Sciatic nerve (tissue), 2 donors: ENCODE measurements at places on chromosomes 2 and 18. TPM values are rescaled to one million over a fixed set of nuclear protein-coding genes. Genes with fewer than 3 reads are reported as not detected.

- DNase-seq: no peak
Observed at GRCh38 chr2:155905657-155906056, 426.9 kb downstream of the NR4A2 start.

- no peak for DNase-seq
Observed at GRCh38 chr18:43001821-43002220, 113.7 kb downstream of the RIT2 start.

CNRIP1 gene
- total RNA-seq: 41.7 TPM

- DNase-seq: no peak
Observed at GRCh38 chr2:54396107-54396506, 60.0 kb upstream of the SPTBN1 start.

- DNase-seq: no peak
Observed at GRCh38 chr18:74395006-74395405, 62.1 kb downstream of the DIPK1C start.

TACR1 gene
- 9.7 TPM for total RNA-seq

DNA sequence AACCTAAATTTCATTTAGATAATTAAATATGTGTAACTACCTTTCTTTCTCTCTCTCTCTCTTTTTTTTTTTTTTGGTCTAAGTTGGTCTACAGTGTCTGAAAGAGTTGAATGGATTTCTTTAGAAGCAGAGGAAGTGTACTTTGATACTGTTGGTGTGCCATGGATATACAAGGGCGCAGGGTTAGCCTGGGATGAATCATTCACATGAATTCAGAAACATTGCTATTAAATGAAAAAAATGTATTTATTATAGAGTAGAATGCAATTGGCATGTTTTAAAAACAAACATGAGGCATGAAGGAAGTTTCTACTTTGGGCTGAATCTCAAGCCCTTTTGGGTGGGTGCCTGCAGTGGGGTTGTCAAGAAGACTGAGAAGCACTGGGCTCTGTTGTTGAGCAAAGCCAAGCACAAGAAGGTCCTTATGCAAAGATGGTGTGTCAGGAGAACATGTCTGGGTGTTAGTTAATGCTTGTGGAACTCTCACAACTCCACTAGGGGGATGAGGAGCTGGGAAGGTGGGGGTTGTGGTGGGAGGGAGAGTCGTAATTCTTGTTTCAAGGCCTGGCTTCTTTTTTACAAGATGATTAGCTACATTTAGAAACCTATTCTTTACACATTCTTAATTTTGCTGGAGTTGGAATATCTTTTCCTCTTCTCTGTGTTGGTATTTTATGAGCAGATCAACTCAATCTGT, 57.9 kb downstream of the LYPD6 start:
- DNase-seq: no peak

DNA sequence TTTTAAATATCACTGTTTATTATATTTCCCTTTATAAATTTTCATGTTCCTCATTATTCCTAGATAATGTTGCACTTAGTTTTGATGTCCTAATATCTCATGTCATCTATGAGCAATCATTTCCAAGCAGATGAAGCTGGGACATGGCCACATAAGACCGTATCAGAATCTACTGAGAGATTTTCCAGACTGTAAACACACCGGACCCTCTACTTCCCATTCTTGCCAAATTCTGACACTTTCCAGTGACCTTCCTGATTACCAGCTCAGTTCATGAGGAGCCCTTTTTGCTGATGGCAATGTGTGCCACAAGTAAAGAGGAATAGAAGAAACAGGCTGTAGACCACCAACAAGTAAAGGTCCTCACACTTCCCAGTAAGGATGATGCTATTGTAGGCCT, 20.3 kb upstream of the PDE1A start:
- no peak for DNase-seq

DNA sequence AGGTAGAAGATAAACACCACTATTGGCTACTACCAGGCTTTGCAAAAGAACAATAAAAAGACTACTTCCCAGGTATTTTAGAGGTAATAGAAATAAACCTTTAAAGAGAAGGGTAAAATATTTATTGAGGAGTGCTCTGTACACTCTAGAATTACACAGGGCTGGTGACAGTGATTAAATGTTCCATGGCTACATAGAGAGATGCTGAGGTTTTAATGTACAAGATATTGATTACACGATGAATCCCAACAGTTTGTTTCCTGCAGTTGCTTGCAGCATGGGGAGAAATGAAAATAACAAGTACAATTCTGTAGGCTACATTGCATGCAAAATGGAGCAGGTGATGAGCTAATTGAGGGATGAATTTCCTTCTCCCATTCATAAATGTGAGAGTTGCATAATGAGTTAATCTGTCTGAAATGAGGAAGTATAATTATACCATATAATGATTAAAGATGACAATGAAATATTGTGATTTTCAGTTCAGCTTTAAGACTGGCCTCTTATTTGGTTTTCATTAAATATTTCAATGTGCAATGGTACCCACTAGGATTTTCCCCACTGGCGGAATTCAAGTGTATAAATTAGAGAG, 266.1 kb downstream of the SOCS6 start:
- no peak for DNase-seq

GRCh38 chr2:59027320-59027719, 786.2 kb upstream of the FANCL start:
- no peak for DNase-seq

DLX1 gene
- total RNA-seq: 0.94 TPM

- no peak for DNase-seq
Observed at GRCh38 chr2:193348055-193348454, 1153.3 kb upstream of the TMEFF2 start.

GRCh38 chr2:20672201-20672951, 5.4 kb downstream of the GDF7 start:
- no peak for DNase-seq

- DNase-seq: no peak
Observed at GRCh38 chr2:40967451-40967850, 515.6 kb upstream of the SLC8A1 start.

- DNase-seq: no peak
Observed at GRCh38 chr2:134773759-134774742, 55.3 kb upstream of the TMEM163 start.

- no peak for DNase-seq
Observed at GRCh38 chr18:9870431-9871008, 15.3 kb upstream of the TXNDC2 start.

GRCh38 chr2:219001577-219002394, 8.6 kb upstream of the CRYBA2 start:
- DNase-seq: no peak

RGPD4 gene
- 0.40 TPM for total RNA-seq

MROH2A gene
- not detected for total RNA-seq

UGT1A8 gene
- total RNA-seq: not detected

- no peak for DNase-seq
Observed at GRCh38 chr2:132859590-132859989, 189.6 kb upstream of the LYPD1 start.
